IPS DF 6.9 (cell line): ENCODE measurements at places on chromosomes 1 and 21.

GRCh38 chr21:9730866-9731265 lies 790.5 kb upstream of the TPTE start:
- DNase-seq, result no peak

DNA sequence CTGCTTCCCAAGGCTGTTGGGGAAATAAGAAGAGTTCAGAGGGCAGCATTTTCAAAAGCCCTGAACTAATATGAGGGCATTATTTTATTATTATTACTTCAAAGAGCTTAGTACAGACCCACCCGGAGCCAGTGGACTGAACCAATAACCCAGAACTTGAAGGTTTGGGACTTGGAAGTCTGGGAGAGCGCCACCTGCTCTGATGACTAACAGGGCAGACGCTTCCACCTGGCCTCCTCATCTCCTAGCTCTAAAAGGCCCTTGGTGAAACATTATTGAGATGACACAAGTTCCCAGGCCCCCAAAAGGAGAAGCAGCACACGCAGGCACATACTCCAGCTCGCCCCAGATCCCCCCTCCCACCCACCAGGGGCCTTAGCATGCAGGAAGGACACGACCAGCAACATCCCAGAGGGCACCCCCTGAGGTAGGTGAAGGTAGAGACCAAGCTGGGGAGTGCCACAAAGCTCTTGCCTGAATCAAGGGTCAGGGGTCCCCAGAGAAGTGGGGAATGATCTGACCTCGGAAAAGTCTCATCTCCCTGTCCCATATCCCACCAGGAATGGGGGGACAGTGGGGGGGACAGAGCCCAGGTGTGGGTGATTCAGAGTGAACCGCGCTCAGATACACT lies 1.3 kb downstream of the DLGAP3 start:
- DNase-seq, result no peak

- no peak for DNase-seq
Observed at GRCh38 chr1:9630331-9631111, 21.0 kb upstream of the PIK3CD start.

DNA sequence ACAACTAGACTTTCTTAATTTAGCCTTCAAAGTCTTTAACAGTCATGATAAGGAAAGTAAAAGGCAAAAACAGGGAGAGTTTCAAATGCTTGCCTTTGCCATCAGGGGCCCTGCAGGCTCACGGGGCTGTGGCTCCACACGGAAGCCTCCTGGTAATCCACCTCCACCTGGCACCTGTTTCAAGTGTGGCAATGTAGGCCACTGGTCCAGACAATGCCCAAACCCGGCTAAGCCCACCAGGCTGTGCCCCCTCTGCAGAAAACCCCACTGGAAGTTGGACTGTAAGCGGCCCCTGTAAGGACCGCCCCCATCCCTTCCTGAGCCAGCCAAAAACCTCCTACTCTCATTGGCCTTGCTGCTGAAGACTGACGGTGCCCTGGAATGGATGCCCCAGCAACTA lies 32.5 kb downstream of the VN1R5 start:
- no peak for DNase-seq

- no peak for DNase-seq
Observed at GRCh38 chr21:33774551-33774950, 132.2 kb downstream of the ITSN1 start.

GRCh38 chr1:230693777-230694176 lies 20.1 kb downstream of the AGT start:
- no peak for DNase-seq

- DNase-seq, result no peak
Observed at GRCh38 chr1:26281971-26282370, 2.1 kb downstream of the SH3BGRL3 start.

- no peak for DNase-seq
Observed at GRCh38 chr1:165288350-165289120, 68.0 kb downstream of the LMX1A start.

DNA sequence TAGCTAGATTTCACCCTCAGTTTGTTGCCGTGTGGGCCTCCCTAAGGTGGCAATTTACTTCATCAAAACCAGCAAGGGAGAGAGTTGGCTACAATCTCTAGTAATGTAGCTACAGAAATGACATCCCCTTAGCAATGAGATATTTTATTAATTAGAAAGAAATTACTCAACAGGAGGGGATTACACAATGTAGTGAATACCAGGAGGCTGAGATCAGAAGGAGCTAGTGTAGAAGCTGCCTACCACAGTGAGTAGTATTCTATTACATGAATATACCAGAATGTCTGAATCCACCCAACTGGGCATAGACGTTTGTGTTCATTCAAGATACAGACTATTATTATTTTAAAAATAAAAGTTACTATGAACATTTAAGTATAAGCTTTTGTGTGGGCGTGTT lies 868.2 kb upstream of the CXADR start:
- no peak for DNase-seq

DNA sequence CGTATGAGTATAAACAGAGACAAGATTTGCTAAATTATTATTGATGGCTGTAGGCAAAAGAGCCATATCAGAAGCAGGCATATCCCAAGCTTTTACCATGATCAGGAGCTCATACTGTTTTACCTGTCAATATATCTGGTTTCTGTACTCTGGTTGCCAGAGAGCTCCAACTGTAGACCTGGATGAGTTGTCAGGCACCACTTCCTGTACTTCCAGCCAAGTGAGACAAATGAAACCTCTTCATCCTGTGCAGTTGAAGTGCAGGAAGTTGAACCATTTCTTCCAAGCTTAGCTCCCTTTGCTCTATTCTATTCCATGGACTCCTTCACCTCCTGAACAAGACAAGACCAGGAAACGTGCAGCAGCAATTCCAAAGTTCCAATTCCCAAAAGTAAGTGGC lies 115.6 kb downstream of the ZNF281 start:
- DNase-seq, result no peak

DNA sequence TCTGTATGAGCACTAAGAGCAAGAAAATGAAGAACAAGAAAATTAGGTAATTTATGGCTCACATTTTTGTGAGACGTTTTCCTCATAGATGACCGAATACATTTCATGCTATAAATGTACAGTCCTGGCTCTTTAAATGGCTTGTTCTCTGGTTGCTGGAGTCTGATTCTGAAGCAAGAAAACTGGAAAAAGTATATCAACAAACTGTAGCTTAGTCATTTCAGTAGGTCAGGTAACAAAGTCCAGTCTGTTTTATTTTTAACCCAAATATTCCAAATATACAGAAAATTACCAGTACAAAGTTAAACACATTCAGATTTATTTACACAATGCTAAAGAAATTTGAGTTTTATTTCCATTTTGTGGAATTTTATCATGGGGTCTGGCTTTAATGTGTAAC lies 2.5 kb upstream of the MYBPHL start:
- DNase-seq, result no peak

- DNase-seq, result no peak
Observed at GRCh38 chr1:50268049-50268448, 155.2 kb downstream of the DMRTA2 start.

GRCh38 chr1:16176653-16177052 lies 20.8 kb upstream of the EPHA2 start:
- no peak for DNase-seq

DNA sequence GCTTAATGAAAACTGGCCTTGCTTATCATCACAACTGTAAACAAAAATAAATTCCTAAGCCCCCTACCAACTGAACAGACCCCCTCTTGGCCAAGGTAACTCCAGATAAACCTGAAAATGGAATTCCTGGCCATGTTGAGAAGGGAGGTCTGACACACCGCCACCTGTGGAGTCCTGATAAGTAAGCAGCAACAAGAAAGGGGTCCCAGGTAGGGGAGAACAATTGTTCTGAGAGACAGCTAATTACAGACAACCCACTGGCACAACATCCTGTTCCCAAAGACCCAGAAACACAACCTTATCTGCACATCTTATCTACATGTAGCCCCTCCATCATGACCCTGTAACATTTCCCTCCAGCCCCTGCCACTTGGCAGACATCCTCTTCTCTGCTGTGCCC lies 91.2 kb upstream of the TNR start:
- DNase-seq, result no peak

GRCh38 chr1:64681043-64681442 lies 63.8 kb upstream of the RAVER2 start:
- no peak for DNase-seq

- DNase-seq, result no peak
Observed at GRCh38 chr1:209815931-209816341, 10.0 kb upstream of the IRF6 start.

DNA sequence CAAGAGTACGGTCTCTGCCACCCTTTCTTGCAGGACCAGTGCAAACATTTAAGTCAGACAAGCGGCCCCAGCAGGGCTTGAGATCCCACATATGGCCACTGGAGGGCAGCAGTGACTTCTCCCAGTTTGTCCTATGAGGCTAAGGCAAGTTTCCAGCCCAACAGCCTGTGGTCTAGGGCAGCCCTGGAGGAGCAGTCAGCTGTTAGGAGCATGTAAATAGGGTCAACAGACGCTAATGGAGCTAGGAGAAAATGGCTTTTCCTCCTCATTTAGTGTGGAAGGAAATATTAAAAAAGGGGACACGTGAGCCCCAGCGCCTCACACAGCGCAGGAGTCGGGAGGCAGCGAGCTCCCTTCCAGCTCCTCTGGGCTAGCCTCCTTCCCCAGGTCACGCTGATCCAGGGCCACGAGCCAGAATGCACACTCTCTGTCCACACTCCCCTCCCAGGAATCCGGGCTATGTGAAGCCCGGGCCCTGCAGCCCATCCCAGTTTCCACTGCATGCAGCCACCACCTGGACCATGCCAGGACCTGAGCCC lies 95.6 kb downstream of the LAMC2 start:
- peak; percentile 84 for DNase-seq

- DNase-seq, result no peak
Observed at GRCh38 chr1:100230765-100231164, 18.9 kb downstream of the DBT start.

DNA sequence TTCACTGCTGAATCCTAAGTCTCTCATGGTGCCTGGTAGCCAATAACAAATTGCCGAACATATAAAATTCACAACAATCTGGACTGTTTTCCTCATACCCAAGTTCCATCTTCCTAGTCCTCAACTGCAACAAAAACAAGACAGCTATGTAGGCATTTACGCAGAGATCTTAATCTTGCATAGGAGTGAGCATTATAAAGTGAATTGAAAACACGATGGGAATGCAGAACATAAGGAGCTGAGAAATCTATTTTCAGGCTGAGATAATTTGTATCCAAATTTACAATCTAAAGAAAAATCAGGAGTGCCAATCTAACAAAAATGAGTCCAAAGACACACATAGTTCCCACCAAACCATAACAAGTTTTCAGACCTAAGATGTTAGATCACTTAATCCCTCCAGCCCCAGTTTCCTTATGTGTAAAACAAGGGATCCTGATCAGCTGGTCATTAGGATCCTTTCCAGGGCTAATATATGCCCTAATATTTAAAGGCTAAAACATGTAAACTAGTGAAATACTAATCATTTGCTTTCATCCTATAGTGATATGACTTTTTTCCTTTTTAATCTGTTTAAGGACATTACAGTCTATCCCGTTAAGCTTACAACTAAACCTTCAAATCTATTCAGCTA lies 1.9 kb downstream of the SLC16A1 start:
- DNase-seq, result no peak

GRCh38 chr1:52368383-52369172 lies 2.6 kb upstream of the CC2D1B start:
- no peak for DNase-seq

DNA sequence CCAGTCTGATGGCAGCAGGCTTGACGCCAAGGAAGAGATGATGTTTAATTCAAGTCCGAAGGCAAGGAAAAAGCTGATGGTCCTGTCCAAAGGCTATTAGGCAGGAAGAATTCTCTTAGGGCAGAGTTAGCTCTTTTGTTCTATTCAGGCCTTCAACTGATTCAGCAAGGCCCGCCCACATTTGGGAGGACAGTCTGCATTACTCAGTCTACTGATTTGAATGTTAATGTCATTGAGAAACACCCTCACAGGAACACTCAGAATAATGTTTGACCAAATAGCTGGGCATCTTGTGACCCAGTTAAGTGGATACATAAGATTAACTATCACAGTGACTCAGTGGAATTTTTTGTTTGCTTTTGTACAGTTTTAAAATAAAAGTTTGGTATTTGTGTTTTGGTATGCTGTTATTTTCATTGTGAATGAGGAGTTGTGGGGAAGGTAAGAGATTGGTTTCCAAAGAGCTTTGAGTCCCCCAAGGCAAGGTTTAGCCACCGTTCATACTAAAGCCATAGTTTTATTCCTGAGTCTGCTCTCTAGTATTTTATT lies 1.7 kb upstream of the ZNF691 start:
- DNase-seq, result no peak

DNA sequence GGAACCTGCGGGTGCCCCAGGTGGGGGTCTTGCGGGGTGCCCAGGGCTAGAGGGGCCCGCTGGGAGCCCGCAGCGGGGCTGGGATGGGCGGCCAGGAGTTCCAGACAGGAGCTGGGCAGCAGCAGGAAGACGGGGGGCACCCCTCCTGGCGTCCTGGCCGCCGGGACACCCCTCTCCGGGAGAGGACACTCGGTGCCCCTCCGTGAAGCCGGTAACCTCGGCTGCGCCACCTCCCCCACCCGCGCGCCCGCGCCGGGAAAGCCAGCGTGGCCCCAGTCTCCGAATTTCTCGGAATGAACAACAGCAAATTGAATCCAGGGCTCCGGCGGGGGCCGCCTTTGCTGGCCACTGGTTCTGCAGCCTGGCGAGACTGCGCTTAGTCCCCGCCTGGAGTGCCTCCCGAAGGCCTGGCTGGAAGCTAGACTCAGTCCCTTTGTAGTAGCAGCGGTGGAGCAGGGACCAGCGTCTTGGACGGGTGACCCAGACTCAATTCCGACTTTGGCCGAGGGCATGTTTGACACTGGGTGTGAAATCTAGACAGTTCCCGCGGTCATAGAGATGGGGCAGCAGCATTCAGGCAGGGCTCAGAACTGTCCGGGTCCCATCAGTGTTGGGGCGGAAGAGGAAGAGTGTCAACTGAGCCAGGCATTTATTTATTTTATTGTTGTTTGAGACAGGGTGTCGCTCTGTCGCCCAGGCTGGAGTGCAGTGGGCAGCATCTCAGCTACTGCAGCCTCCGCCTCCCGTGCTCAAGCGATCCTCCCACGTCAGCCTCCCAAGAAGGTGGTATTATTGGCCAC lies 773 bp downstream of the IFNGR2 start:
- DNase-seq, result no peak

DNA sequence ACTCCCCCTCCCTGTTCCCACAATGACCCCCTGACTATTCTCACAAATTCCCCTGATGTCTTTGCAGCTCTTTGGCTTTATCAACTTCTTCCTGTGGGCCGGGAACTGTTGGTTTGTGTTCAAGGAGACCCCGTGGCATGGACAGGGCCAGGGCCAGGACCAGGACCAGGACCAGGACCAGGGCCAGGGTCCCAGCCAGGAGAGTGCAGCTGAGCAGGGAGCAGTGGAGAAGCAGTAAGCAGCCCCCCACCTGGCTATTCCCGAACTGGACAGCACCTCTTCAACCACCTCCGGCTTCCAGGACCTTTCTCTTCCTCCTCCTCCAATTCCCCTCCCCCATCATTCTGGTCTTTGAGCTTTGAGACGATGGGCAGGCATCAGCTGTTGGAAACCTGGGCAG lies 4.4 kb upstream of the ATXN7L2 start:
- no peak for DNase-seq

GRCh38 chr21:17783481-17784179 lies 35.5 kb downstream of the C21orf91 start:
- no peak for DNase-seq

GRCh38 chr1:40646315-40646714 lies 19.2 kb downstream of the RIMS3 start:
- no peak for DNase-seq
